ENCODE measurements at places on chromosomes 16 and 17. TPM values are rescaled to one million over a fixed set of nuclear protein-coding genes. Genes with fewer than 3 reads are reported as not detected.
A peak's percentile ranks its signal among the peaks of the same experiment; 100 is the strongest.

HOXB5 gene
- not detected for total RNA-seq

GRCh38 chr17:16282522-16282921 is 65.5 kb downstream of the PIGL start:
- H3K36me3 ChIP-seq = no peaks in the 10 kb centered on the region
- no peaks in the 10 kb centered on the region for H3K27me3 ChIP-seq
- no peak overlapping the region for H3K4me3 ChIP-seq
- H3K27ac ChIP-seq = no peak overlapping the region
- peaks cover 27% of the 10 kb centered on the region for H3K4me1 ChIP-seq

DNA sequence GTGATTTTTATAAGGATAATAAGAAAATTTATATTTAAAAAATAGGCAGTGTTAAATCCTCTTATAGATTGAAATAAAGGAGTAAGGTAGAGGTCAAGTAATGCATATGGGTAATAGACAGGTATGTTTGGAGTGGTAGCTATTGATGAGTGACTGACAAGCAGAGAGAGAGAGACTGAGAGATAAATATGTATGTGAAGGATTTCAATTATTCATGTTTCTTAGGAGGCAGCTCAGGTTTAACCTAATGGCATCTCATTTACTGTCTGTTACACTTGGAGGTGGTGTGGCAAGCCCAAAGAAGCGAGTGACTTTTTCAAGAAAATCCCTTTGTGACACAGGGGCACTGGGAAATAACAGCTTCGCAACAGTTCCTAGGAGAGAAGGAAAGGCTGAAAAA is 120.2 kb downstream of the KIF2B start:
- DNase-seq = no peak
- no peak overlapping the region for H3K27ac ChIP-seq
- no peak overlapping the region for H3K4me3 ChIP-seq

DNA sequence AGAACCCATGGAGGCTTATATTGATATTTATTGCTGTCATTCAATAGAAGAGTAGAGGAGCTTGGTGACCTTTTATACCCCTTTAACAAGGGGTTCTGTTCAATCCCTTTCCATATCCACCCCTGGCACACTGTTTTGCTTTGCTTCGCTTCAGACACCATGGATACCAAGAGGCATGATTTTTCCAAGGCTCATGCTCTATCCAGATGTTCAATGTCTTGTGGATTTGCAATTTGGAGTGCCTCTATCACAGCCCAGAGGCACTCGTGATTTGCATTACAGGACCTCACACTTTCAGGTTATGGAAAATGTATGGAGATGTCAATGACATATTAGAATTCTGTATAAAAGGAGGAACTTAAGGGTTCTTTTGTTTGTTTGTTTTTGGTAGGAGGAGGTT is 21.5 kb downstream of the CFAP20 start:
- H3K4me1 ChIP-seq = no peaks in the 10 kb centered on the region
- H3K27ac ChIP-seq = no peak overlapping the region
- H3K27me3 ChIP-seq = no peaks in the 10 kb centered on the region
- H3K4me3 ChIP-seq = no peak overlapping the region

- peaks cover 70% of the 10 kb centered on the region for H3K36me3 ChIP-seq
- no peak overlapping the region for H3K4me3 ChIP-seq
- no peak for DNase-seq
- H3K4me1 ChIP-seq = no peaks in the 10 kb centered on the region
- no peaks in the 10 kb centered on the region for H3K27me3 ChIP-seq
- H3K27ac ChIP-seq = no peak overlapping the region
Observed at GRCh38 chr16:4836727-4837126, 10.4 kb downstream of the GLYR1 start.

DNA sequence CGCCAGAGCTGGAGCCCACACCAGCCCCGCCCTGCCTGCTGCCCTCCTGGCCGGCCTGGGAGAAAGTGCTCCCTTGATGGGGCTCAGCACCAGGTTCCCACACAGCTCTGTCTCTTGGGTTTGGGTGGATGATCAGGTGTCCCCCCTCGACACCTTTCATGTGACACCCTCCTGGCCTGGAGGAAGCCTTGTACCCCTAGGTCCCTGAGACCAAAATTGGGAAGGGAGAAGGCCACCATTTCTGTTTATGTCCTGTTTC is 19.4 kb upstream of the PLLP start:
- DNase-seq = no peak
- no peak overlapping the region for H3K4me3 ChIP-seq
- H3K27me3 ChIP-seq = no peaks in the 10 kb centered on the region

GRCh38 chr17:14318109-14318917 is 17.4 kb downstream of the HS3ST3B1 start:
- no peak overlapping the region for H3K27ac ChIP-seq
- H3K27me3 ChIP-seq = no peaks in the 10 kb centered on the region
- DNase-seq = no peak
- no peak overlapping the region for H3K4me3 ChIP-seq
- peaks cover 36% of the 10 kb centered on the region for H3K4me1 ChIP-seq
- H3K36me3 ChIP-seq = no peaks in the 10 kb centered on the region

DNA sequence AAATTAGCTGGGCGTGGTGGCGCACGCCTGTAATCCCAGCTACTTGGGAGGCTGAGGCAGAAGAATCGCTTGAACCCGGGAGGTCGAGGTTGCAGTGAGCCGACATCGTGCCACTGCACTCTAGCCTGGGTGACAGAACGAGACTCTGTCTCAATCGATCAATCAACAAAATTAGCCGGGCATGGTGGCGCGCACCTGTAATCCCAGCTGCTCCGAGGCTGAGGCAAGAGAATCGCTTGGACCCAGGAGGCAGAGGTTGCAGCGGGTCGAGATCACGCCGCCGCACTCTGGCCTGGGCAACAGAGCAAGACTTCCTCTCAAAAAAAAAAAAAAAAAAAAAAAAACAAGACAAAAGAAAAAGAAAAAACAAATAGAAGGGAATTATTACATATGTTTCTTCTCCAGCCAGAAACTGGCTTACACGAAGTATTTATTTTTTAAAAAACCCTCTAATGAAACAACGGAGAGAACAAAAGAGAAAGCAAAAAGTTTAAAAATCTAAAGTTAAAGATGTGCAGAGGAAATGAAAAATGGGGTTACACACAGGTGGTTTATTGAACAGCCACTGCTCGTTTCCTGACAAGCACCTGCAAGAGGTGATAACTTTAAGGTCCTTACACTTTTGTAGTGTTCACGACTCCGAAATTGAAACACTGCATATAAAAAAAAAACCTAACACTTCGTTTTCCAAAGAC is 1.4 kb downstream of the SYNRG start:
- DNase-seq = no peak
- peaks cover 35% of the 10 kb centered on the region for H3K4me1 ChIP-seq
- peak overlapping the region; percentile 99 for H3K4me3 ChIP-seq

GRCh38 chr17:1482680-1483079 is 9.8 kb downstream of the MYO1C start:
- no peak for DNase-seq
- peaks cover 7% of the 10 kb centered on the region for H3K27me3 ChIP-seq
- no peak overlapping the region for H3K27ac ChIP-seq
- no peak overlapping the region for H3K4me3 ChIP-seq

SLC6A2 gene
- total RNA-seq = not detected

DNA sequence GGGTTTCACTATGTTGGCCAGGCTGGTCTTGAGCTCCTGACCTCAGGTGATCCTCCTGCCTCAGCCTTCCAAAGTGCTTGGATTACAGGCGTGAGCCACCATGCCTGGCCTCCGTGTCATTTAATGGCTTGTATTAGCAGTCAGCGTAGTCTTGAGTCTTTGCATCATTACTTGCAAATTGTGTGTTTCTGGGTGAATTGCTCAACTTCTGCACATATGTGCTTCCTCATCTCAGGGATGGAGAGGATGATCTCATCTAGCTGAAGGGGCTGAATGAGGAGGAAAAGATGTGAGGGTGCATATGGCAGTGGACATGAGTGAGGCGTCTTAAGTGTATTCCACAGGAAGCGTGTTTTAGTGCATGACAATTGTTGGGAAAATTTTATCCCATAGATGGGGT is 155.8 kb downstream of the SNX29 start:
- no peaks in the 10 kb centered on the region for H3K4me1 ChIP-seq
- peaks cover 21% of the 10 kb centered on the region for H3K36me3 ChIP-seq
- no peak overlapping the region for H3K4me3 ChIP-seq
- H3K27ac ChIP-seq = no peak overlapping the region
- DNase-seq = no peak

CCT6B gene
- total RNA-seq = 4.1 TPM

DNA sequence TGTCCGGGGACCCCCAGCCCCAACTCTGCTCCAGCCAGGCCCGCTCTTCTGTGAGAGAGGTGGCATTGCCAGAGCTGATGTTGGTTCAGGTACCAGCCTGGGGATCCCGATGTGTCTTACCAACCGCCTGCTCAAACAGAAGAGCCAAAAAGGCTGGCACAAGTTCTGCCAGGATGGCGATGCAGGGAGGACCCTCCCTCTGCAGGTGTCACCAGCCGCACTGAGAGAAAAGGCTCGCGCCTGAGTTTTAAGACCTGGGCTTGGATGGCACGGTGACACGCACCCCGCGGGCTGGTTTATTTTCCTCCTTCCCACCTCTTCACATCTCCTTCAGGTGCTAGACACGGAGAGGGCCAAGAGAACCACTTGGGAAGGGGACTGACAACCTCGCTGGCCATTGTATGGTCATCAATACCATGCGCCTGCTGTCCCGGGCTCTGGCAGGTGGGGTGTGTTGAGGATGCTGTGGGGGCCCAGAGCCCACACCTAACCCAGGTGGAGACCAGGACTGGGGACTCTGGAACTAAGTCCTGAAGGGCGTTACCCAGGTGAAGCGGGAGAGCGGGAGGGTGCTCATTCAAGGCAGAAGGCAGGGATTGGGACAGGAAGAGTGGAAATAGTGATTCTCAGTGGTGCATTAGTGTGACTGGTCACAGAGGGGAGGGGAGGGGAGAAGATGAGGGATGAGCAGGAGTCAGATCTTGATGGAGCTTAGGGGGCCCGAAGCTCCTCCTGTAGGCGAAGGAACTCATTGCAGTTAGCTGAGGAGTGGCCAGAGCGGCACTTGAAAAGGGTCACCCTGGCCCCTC is 16.3 kb downstream of the FOXJ1 start:
- no peak overlapping the region for H3K27ac ChIP-seq
- peaks cover 14% of the 10 kb centered on the region for H3K4me1 ChIP-seq
- H3K4me3 ChIP-seq = no peak overlapping the region

DNA sequence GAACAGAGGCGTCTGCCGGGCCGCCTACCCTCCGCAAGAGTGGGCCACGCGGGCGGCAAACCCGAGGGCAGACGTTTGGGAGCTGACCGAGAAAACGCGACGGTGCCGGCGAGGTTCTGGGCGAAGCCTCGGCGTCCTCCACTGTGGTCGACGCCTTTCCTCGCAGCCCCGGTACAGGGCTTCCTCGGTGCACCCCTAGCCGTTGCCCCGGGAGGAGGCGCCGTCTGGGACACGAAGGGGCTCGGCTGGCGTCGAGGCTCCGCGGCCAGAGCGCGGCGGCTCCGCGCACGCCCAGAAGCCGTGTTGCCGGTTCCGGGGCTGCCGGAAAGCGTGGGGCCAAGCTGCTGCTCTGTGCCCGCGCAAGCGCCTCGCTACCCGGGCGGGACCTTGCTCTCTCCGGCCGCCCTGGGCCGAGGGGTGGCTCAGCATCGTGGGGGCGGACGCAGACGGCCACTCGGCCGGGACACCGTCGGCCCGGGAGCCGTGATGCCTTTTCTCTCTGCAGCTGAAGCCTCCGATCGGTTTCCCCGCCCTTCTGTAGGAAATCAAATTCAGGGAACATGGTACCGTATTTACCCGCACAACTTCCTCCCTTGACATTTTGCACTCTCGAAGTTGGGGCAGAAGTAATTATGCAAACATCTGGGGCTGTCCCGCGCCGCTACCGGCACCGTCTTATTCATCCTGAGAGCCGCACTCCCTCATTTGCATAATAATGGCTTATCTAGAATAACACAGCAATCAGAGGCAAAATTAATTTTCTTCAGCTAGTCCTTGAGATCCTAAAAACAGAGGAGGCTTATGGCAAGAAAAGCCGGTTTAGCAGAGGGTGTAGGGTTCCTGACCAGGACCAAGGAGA is 7.3 kb upstream of the CBX8 start:
- no peak overlapping the region for H3K4me3 ChIP-seq
- H3K4me1 ChIP-seq = peaks cover 60% of the 10 kb centered on the region
- peaks cover 98% of the 10 kb centered on the region for H3K27me3 ChIP-seq
- H3K27ac ChIP-seq = no peak overlapping the region
- DNase-seq = no peak

GRCh38 chr17:1796800-1797199 is 32.9 kb downstream of the SMYD4 start:
- DNase-seq = no peak
- no peaks in the 10 kb centered on the region for H3K4me1 ChIP-seq
- H3K27ac ChIP-seq = no peak overlapping the region
- H3K36me3 ChIP-seq = peaks cover 18% of the 10 kb centered on the region
- no peaks in the 10 kb centered on the region for H3K27me3 ChIP-seq
- H3K4me3 ChIP-seq = no peak overlapping the region

DNA sequence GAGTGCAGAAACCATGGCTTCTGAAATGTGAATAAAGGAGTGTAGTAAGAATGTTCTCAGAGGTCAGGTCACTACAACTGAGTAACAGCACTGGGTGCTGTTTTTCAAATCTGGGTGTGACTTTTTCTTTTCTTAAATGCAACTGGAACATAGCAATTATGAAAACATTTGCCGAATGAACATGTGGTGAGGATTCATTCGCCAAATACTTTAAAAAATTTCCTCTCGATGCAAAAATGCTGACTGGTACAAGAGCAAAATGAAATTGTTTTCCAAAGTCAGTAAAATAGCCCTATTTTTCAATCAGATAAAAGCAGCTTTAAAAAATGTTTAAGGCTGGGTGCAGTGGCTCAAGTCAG is 18.6 kb downstream of the ZDHHC7 start:
- no peak overlapping the region for H3K27ac ChIP-seq
- H3K36me3 ChIP-seq = peaks cover 37% of the 10 kb centered on the region
- H3K4me1 ChIP-seq = peaks cover 13% of the 10 kb centered on the region
- no peak for DNase-seq
- no peak overlapping the region for H3K4me3 ChIP-seq
- no peaks in the 10 kb centered on the region for H3K27me3 ChIP-seq

GRCh38 chr16:85967111-85967510 is 68.1 kb downstream of the IRF8 start:
- H3K4me1 ChIP-seq = peaks cover 15% of the 10 kb centered on the region
- no peak overlapping the region for H3K4me3 ChIP-seq
- no peak overlapping the region for H3K27ac ChIP-seq

DHRS7C gene
- total RNA-seq = not detected

CEMP1 gene
- 0.45 TPM for total RNA-seq

DNA sequence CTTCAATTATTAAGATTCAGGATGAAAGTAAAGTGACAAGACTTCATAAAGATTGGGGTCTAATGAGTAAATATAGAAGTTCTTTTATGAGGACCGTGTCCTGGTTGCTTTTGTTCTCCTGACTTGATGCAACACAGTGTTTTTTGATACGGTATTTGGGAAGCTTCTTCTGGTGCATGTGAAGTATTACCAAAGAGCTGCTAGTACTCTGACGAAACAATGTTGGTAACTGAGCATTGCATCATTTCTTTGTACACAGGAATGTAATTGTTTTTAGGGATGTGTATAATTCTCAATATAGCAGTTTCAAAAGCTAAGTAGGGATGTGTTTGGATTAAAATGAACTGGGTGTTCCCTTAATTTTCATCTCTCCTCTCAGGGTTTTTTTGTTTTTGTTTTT is 15.9 kb downstream of the KPNB1 start:
- peaks cover 6% of the 10 kb centered on the region for H3K4me1 ChIP-seq
- no peak overlapping the region for H3K4me3 ChIP-seq
- H3K36me3 ChIP-seq = peaks cover 88% of the 10 kb centered on the region
- no peaks in the 10 kb centered on the region for H3K27me3 ChIP-seq
- H3K27ac ChIP-seq = no peak overlapping the region
